ENCODE measurements at places on chromosomes 16 and 17.

- no peak for DNase-seq
Measured at GRCh38 chr17:30197416-30197815, 38.1 kb downstream of the SLC6A4 start.

DNA sequence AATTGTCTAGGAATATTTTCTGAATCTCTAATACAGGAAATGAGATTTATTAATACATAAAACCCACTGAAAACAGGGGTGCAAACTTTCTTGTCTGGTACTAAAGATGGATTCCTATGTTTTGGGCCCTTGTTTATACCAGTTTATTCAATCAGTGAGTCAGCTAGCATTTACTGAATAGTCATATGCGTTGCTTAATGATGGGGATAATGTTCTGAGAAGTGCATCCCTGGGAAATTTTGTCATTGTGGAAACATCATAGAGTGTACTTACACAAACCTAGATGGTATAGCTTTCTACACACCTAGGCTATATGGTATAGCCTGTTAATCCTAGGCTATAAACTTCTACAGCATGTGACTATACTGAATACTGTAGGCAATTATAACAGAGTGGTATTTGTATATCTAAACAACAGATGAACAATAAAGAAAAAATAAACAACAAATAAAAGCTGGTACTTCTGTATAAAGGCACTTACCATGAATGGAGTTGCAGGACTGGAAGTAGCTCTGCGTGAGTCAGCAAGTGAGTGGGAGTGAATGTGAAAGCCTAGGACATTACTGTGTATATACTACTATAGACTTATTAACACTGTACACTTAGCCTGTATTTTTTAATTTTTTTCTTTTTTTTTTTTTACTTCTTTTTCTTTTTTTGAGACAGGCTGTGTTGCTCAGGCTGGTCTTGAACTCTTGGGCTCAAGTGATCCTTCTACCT lies 63.7 kb downstream of the SIAH1 start:
- no peak for DNase-seq

- DNase-seq: no peak
Measured at GRCh38 chr17:14359163-14360020, 58.5 kb downstream of the HS3ST3B1 start.

GRCh38 chr16:20074099-20074991 lies 655 bp upstream of the GPR139 start:
- DNase-seq: no peak

DNA sequence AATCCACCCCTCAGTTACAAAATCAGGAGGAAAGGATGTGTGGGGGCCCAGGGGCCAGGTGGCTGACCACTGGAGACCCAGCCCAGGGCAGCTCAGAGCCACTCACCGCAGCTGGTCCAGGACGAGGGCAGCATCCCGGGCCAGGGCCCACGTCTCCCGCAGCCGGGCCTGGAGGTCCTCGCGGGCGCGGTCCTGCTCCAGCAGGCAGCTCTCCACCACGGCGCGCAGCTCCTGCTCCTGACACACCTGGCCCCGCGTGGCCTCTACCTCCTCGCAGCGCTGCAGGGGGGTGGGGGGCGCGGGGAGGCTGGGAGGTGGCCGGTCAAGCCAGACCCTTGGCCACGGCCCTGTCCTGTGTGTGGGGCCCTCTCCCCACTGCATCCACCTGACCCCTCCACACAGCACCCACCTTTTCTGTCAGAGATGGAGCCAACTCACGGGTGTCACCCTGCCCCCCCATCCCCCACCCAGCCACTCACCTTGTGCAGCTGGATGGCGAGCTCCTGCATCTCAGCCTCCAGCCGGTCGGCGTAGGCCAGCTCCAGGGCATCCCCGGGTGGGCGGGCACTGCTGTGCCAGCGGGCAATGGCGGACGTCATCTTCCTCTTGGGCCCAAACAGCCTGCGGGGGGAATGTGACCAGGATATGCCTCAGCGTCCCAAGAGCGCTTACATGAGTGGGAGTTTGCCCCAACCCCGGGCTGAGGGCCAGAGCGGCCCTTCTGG lies 5.1 kb downstream of the NUDT16L1 start:
- DNase-seq: no peak

DNA sequence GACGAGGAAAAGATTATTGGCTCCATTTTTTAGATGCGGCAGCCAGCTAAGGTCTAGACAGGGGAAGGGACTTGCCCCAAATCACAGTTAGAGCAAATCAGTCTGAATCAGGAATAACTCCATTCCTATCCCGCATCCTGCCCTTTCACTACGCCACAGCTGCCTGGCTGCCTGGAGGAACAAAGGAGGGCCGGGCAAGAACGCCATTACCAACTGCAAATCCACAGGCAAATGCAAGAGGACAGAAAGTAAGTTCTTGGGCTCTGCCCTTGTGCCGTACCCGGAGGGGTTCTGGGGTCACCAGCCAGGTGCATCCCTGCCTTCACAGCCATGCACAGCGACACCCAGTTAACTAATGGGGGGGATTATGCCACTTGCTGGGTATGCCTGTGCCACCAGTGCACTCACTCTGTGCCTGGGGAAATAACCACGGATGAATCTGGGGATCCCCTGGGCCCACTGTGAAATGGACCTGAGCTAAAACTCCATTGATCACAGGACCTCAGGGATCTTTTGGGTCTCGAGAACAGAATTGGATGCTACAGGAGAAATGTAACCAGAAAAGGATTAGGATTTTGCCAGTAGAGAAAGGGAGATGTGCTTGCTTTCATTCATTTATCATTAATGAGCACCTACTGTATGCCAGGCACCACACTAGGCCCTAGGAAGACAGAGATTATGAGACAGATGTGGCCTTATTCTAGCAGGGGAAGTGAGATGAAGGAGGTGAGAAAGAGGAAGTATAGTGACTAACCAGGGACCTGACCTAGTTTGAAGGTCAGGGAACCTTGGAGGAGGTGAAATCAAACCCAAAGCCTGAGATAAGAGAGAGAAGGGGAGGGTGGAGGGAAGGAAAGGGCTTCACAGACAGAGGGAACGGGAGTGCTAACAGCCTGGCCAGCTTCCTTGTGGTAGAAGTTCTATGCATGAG lies 17.7 kb downstream of the BCL7C start:
- DNase-seq: no peak

DNA sequence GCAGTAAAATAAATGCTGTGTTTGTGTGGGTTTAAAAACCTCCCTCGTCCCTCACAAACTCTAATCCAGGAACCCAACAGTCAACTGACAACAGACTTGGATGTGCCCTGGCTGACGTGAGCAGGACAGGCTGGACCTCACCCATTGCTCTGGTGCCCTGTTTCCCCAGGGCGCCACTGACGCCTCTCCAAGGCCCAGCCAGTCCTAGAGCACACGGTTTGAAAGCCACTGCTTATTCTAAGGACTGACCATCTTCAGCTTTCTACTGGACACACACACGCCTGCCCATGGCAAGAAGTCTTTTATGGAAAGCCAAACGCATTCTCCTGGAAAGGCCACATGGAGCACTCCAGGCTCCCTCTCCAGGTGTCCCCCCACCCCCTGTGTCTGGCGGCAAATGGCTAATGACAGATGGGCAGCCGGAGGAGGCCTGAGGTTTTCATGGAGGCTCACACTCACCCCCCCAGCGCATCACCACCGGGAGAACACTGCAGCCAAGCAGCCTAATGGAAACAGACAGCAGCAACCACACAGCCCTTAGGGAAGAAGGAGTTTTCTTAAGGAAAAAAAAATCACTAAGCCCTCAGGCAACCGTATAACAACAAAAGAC lies 319.2 kb downstream of the SOX9 start:
- no peak for DNase-seq

DNA sequence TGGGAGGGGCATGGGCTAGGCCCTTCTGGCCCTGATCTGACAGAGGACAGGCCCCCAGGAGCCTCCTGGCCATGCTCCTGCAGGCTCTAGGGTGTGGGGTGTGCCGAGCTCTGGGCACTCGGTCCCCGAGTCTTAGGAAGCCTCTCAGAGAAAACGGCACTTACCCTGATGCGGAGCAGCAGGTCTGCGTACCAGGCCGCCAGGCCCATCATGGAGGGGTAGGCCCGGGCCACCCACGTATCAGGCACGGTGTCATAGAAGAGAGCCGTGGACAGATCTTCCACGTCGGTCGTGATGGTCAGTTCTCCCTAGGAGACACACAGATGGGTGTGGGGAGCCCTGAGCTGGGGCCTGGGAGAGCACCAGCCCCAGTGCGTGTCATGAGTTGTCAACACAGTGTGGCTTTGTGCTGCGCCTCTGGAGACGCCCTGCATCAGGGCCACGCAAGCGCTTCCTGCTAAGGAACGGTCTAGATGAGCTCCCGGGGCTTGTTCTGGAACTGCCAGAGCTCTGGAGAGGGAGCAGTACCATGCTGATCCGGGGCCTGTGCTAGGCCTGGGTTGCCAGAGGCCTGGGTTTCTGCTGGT lies 47.9 kb downstream of the PGS1 start:
- DNase-seq: peak; percentile 57

DNA sequence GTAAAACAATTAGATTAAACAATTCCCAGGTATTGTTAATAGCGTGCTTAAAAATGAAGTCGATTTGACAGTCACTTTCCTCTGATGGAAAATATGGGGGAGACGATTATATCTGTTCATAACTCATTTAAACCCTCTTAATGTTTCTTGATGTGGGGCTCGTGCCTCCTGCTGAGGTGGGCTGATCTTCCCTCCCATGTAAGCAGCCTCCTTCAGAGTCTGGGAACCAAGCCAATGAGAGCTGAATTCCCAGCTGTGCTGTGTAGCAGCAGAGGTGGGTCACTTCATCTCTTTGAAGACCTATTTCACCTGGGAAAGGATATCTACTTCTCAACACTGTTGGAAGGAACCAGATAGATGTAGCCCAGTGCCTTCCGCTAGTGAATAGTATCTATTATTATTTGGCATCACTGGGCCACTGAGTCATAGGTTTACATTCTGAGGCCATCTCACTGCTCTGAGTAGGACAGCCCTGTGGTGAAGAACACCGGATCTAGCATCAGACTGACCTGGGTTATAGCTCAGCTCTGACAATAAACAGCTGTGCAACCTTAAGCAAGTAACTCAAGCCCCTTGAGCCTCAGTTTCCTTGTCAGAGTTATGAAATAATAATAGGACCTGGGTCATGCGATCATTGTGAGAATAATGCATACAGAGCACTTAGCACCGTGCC lies 85.3 kb upstream of the C16orf82 start:
- peak; percentile 41 for DNase-seq

DNA sequence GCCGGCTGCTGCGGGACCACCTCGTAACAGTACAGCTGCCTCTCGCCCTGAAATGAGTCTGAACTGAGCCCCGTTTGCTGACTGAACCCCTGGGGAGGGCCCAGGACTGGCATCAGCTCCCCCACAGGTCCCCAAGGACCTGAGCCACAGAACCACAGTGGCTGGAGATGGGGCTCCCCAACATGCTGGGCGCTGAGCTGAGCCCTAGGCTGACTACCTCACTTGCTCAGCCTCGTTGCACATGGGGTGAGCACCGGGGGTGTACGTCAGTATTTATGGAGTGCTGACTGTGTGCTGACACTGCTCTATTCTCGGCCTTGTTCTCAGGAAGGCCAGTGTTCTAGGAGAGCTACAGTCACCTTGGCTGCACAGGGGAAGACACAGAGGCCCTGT lies 6.6 kb upstream of the VASN start:
- DNase-seq: no peak

GRCh38 chr17:61309362-61310256 lies 90.0 kb upstream of the TBX2 start:
- DNase-seq: no peak

DNA sequence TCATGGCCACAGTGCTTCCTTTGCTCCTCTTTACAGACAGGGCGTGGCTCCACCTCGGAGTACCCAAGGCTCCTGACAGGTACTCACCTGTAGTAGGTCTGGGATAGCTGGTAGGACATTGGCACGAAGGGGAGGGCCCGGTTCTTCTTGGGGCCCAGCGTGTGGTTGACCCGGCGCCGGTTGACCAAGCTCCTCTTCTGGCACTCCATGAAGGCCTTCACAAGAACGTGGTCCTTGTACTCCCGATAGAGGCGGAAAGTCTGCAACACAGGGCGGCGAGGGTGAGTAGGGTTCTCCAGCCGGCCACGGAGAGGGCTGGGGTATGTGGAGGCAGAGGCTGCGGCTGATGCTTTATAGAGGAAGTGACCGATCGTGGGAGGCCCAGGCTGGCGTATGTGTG lies 69.7 kb downstream of the IL21R start:
- no peak for DNase-seq

Measured in putamen (tissue), 1 donor.